ENCODE measurements at places on chromosomes 4 and X.
A peak's percentile ranks its signal among the peaks of the same experiment; 100 is the strongest.

- DNase-seq, result no peak
Measured at GRCh38 chr4:109952612-109953011, 39.9 kb downstream of the EGF start.

DNA sequence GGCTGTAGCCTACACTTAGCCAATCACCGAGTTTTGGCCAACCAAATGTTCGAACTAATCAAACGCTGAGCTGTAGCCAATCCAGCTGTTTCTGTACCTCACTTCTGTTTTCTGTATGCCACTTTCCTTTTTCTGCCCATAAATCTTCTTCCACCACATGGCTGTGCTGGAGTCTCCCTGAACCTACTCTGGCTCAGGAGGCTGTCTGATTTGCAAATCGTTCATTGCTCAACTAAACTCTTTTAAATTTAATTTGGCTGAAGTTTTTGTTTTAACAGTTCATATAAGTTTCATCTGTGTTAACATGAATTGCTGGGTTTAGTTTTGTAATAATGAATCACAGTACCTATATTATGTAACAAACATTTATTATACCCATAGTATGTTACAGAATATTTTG, 160.7 kb upstream of the PCDH7 start:
- no peak for DNase-seq

- no peak for DNase-seq
Measured at GRCh38 chr4:185248393-185249039, 39.1 kb downstream of the SNX25 start.

DNA sequence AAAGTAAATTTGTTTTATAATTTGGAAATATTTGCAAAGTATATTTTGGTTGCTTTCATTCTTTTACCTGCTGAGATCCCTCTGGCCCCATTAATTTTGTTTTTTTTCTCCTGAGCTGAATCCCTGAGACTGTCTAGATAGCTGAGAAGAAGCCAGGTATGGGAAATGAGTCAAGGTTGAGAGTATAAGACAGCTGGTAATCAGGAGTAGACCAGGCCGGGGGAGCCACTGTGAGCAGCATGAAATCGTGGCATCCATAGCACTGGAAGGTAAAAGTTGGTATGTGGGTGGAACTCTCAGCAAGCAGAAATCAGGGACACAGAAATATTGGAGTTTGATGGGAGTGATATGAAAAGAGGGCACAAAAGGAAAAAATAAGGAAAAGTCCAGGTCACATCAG, 164.5 kb downstream of the FHIP1A start:
- DNase-seq, result no peak

DNA sequence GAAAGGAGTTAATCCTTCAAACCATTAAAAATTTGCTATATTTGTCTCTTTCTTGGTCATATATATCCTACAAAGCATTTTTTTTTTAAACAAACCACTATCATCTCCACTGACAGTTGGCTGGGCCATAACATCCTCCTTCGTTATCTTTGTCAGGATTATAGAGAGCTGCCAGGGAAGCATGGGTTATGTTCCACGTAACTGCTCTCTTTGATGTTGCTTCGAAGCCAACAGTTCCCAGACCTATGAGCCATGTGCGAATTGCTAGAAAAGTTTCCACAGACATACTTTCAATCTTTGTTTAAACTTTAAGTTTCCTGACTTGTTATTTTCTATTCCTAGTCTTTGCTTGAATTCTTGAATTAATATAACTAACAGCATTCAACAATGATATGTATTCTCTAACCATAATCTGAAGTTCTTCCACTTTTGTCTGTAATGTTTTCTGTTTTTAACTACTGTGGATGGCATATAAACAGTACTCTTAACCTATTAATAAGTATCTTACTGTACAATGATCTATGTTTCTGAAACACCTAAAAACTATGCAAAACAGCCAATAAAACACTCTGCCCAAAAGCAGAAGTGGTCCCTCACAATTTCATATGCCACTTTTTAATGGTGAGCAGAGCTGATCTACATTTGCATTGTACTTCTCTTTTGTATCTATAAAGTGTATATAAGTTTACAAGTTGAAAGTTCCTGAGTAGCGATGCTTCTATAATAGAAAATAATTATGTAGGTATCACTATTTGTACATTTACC, 37.9 kb downstream of the EREG start:
- no peak for DNase-seq

GRCh38 chr4:63814171-63814964, 594.9 kb downstream of the TECRL start:
- DNase-seq, result no peak

DNA sequence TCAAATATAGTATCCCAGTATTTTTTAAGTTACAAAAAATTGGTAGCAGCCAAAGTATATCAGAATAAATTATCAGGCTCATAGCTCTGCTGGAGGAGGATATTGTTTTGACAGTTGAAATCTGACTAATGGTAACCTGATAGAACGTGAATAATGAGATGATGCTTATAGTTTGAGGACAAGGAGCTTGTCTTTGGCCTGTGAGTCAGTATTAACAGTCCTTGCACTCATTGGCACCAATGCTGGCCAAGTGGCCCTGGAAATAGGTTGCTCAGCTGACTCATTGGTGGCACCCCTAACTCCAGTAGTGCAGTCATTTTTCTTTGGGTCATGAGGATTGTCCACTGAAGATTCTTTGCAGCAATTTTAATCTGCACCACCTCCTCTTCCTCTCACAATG, 203.3 kb upstream of the JADE1 start:
- DNase-seq, result no peak

- no peak for DNase-seq
Measured at GRCh38 chr4:150493851-150494250, 88.1 kb upstream of the MAB21L2 start.

GRCh38 chrX:43813319-43813718, 68.9 kb downstream of the MAOB start:
- no peak for DNase-seq

DNA sequence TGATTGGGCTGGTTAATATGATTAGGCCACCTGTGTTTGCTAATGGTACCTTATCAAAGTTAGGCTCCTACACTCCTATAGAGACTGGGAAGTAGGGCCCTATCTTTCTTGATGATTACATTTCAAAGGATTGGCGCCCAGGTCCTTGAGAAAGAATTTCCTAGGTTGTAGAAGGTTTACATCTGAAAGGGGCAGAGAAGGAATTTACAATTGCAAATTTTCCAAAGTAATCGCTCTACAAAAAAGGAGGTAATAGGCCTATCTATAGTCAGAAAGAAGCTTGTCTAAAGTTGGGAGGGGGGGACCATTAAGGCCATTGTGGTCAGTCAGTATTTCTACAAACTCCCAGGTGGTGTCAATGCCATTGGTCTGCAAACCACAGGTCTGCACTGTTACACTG, 638.4 kb downstream of the IL1RAPL1 start:
- DNase-seq, result no peak

- DNase-seq, result no peak
Measured at GRCh38 chr4:1494416-1495315, 88.4 kb upstream of the NKX1-1 start.

- peak; percentile 50 for DNase-seq
Measured at GRCh38 chr4:9762823-9763475, 18.5 kb upstream of the DRD5 start.

DNA sequence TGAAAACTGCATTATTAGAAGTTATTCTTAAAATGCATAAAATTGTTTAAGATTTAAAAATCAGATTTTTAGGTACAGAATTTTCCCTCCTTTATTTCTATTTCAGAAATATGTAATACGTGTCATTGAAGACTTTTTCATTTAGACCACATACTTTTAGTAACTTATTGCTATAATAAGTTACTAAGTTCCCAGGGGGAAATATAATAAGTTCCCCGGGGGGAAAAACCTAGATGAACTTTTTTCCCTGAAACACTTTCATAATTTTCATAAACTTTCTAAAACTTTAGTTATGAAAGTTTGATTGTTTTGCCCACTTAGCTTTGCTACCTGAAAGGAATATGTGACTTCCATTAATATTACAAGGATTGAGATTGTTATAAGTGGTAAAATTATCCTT, 1341.5 kb upstream of the IGFBP7 start:
- no peak for DNase-seq

DNA sequence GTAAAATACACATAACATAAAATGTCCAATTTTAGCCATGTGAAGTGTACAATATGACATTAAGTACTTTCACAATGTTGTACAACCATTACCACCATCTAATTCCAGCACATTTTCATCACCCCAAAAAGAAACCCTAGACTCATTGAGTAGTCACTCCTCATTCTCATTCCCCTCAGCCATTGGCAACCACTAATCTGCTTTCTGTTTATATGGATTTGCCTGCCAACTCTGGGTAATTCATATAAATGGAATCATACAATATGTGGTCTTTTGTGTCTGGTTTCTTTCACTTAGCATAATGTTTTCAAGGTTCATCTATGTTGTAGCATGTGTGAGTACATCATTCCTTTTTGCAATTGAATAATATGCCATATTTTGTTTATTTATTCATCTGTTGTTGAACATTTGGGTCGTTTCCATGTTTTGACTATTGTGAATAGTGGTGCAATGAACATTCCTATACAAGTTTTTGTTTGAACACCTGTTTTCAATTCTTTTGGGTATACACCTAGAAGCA, 43.0 kb downstream of the EIF2S3 start:
- DNase-seq, result no peak

DNA sequence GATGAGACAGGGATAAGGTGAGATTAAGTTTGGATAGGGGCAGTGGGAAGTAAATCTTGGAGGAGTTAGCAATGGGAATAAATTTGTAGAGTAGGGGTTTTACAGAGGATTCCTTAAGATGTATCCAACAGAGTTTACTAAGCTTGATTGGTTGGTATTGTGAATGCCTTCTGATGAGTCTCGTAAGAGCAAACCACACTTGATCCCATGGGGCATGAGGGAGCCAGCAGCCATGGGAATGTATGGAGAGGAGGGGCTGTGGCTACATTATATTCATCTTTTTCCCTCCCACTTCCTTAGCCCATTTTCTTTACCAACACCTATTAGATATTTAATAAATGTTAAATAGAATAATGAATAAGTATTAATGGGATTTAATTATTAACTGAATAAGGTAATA, 126.6 kb upstream of the NDST3 start:
- no peak for DNase-seq

DNA sequence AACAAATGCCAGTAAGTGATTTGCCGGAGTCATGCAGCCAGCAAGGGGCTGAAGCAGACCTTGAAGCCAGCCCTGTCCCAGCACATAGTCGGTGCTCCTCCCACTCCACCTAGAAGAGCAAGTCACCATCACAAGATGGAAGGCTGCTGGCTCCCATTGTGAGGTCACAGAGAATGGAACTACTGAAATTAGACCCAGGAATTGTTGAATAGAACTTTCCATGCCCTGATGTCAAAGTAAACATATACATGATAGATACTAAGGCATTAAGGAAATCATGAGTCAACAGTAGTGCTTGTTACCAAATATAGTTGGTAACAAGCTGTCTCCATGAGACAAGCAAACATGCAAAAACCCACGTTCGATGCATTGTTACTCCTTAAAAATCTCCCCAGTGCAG, 177.1 kb upstream of the MID1 start:
- peak; percentile 11 for DNase-seq

DNA sequence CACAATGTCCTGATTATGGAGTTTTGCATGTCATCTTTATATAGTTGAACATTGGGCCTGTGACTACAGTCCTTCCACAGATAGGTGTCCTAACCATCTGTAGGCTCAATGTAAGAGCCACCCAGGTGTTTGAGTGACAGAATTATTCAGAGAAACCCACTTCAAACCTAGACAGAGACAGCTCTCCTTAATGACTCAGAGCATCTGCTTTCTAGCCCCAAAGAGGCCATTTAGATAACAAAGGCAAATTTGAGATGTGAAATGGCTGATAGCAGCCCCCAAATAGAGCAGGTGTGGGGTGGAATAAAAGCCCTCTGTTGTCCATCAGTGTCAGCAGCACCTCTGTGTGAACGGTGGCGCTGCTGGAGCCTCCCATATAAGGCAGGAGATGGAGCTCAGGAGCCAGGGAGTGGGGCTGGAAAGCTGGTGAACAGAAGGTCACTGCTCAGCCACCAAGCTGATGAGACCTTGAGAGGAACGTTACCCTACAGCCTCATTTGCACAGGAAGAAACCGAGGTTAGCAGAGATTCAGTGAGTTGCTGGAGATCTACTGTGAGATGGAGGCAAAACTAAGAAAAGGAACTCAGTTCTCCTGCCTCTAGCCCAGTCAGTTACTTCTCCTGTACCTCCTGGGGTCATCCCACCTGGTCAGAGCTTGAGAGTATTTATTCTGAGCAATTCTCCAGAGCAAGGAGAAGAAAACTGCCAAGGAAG, 153.3 kb upstream of the LNX1 start:
- DNase-seq, result no peak

DNA sequence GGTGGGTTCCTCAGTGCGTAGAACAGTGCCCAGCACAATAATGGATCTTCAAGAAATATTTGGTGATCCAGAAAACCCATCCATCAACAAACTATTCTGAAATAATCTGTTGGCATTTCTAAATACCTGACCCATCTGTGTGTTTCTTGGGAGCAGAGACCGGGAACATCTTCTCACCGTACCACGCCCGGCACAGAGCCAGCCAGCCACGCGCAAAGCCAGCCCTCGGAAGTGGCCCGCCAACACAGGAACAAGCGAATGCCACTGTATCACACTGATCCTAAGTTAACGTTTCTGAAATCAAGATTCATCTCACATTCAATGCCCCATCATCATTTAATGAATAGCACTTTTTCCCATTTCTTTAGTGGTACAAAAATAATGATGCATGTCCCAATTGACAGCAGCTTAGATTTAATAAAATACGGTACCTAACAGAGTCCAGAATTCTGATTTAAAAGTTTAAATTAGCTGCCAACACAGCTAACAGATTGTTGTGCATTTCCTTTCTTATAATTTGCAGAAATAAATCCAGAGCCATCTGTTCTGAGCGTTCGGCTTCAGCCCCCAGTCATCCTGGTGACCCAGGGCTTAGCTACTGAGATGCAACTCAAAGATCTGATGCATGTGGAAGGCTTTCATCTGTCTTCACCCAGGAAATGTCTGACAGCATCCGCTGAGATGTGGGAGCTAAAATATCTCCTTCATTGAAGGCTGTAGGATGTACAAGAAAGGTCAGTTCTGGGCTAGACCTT, 44.2 kb downstream of the JAKMIP1 start:
- no peak for DNase-seq

- no peak for DNase-seq
Measured at GRCh38 chrX:119017077-119017476, 42.7 kb downstream of the LONRF3 start.

- DNase-seq, result no peak
Measured at GRCh38 chr4:40276546-40276945, 58.6 kb upstream of the CHRNA9 start.

All from LNCaP clone FGC (cell line).